Activated CD4-positive, alpha-beta T cell treated with anti-CD3 and anti-CD28 coated beads, Interleukin-2, amount 10 ng/mL, durations not matched to agents 24 days and 14 days (primary cell): ENCODE measurements at places on chromosomes 2 and 18. TPM values are rescaled to one million over a fixed set of nuclear protein-coding genes. Genes with fewer than 3 reads are reported as not detected.

STARD6 gene
- not detected in 2 replicates for total RNA-seq

RNU2-63P gene
- 34.0 and 34.9 TPM in 2 replicates for total RNA-seq

RTN4 gene
- total RNA-seq: 86.9 and 90.1 TPM in 2 replicates

ELAC1 gene
- 6.8 and 7.0 TPM in 2 replicates for total RNA-seq

CYRIA gene
- 1.7 and 1.8 TPM in 2 replicates for total RNA-seq

ZNF385B gene
- not detected in 2 replicates for total RNA-seq

SERPINB13 gene
- not detected in 2 replicates for total RNA-seq

FNDC4 gene
- total RNA-seq: not detected in 2 replicates

SCN2A gene
- total RNA-seq: not detected in 2 replicates

NAT8 gene
- total RNA-seq: not detected in 2 replicates

AFTPH gene
- 39.1 and 39.6 TPM in 2 replicates for total RNA-seq

FBXO11 gene
- total RNA-seq: 50.1 and 51.8 TPM in 2 replicates

SPR gene
- total RNA-seq: 12.6 and 12.8 TPM in 2 replicates

APLF gene
- 2.0 and 2.1 TPM in 2 replicates for total RNA-seq

TMEM169 gene
- 0.51 and 0.97 TPM in 2 replicates for total RNA-seq

UPP2 gene
- not detected in 2 replicates for total RNA-seq

FAM237A gene
- not detected in 2 replicates for total RNA-seq

ITPRIPL1 gene
- total RNA-seq: 51.4 and 53.9 TPM in 2 replicates

FAM228B gene
- total RNA-seq: 3.2 and 4.7 TPM in 2 replicates

CROCC2 gene
- total RNA-seq: not detected in 2 replicates

CYP1B1 gene
- total RNA-seq: 12.2 and 13.7 TPM in 2 replicates

SLC16A14 gene
- total RNA-seq: 4.0 and 5.1 TPM in 2 replicates
